ENCODE measurements at places on chromosomes 7 and 10. TPM values are rescaled to one million over a fixed set of nuclear protein-coding genes. Genes with fewer than 3 reads are reported as not detected.

GRCh38 chr7:117683430-117684175 lies 189.6 kb downstream of the CTTNBP2 start:
- DNase-seq = no peak

GRCh38 chr10:3482200-3482993 lies 302.6 kb downstream of the KLF6 start:
- DNase-seq = peak; percentile 89

- no peak for DNase-seq
These were observed 29.4 kb downstream of the AKR1B1 start for GRCh38 chr7:134429481-134429880.

DNA sequence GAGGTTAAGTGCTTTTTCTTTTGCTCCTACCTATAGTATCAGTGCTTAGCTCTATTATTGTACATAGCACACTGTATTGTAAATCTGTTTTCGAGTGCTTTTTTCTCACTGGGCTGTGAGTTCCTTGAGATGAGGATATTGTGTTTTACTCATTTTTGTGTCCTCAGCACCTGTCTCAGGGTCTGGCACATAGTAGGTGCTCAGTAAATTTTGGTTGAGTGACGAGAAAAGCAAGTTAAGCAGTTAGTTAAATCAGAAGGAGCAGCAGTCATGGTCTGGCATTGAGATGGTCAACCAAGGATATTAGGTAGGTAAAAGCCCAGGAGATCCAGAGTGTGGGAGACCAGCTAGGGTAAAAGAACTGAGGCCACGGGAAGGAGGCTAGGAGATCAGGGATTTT lies 51.2 kb downstream of the AP3M1 start:
- no peak for DNase-seq

DNA sequence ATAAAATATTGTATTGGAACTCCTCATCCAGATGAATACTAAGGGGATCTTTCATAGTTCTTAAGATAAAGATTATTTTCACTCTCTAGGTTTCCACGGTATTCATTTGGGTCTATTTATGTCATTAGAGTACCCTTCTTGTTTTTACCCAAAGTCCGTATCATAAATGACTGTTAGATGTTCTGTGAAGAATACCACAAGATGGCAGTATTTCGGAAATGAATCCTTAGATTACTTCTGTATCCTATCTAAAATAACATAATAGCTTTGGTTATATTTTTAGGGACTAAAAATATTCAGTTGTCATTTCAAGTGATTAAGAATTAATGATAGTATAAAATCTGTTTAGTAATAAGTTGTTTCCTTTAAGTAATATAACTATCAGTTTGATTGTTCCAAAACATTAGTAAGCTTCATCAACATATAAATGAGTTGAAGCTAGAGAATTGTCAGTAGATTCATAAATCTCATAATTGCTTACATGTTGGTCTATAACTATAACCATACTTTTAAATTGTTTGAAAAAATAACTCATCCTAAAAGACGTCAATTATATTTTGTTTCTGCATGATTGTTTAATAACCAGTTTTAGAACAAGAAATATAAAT lies 337.5 kb upstream of the KCND2 start:
- DNase-seq = peak; percentile 86

- no peak for DNase-seq
These were observed 250.7 kb upstream of the MYO3A start for GRCh38 chr10:25683344-25683743.

DNA sequence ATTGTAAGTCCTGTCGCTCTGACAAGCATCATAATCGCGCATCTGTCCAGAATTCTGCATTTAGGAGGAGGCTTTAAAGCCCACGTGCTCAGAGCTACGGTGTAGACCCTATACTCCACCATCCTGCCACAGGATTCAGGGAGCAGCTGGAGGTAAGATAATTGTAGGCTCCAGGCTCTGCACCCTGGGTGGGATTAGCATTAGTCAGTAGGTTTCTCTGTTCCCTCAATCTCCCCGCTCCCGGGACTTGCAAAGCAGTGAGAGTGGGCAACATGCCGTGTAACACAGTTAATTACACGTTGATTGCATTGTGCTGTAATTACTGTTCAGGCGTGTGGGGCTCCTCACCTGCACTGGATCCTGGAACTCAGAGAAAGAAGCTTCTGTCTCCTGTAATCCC lies 89.3 kb upstream of the CUX1 start:
- DNase-seq = no peak

DNA sequence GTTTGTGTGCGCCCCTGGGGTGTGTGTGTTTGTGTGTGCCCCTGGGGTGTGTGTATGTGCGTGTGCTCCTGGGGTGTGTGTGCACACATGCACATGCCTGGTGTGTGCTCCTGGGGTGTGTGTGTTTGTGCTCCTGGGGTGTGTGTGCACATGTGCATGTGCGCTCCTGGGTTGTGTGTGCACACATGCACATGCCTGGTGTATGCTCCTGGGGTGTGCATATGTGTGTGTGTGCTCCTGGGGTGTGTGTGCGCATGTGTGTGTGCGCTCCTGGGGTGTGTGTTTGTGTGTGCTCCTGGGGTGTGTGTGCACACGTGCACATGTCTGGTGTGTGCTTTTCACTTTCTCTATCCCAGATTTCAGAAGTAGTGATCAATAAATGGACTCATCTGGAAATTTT lies 321.0 kb downstream of the WDR37 start:
- no peak for DNase-seq

- DNase-seq = peak; percentile 51
These were observed 62.2 kb downstream of the CNOT4 start for GRCh38 chr7:135447748-135448147.

- DNase-seq = no peak
These were observed 44.1 kb upstream of the SLC39A12 start for GRCh38 chr10:17907641-17908040.

DNA sequence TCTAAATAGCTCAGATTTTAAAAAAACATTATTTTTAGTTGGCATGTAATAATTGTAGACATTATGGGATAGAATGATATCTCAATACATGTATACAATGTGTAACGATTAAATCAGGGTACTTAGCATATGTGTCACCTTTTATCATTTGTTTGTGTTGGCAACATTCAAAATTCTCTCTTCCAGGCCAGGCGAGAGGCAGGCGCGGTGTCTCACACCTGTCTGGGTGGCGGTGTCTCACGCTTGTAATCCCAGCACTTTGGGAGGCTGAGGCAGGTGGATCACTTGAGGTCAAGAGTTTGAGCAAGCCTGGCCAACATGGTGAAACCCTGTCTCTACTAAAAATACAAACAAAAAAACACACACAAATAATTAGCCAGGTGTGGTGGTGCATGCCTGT lies 151.7 kb downstream of the RTKN2 start:
- no peak for DNase-seq

- DNase-seq = no peak
These were observed 184.8 kb upstream of the PDE1C start for GRCh38 chr7:32255036-32255435.

GRCh38 chr10:95601116-95601719 lies 40.0 kb upstream of the SORBS1 start:
- DNase-seq = peak; percentile 87

GRCh38 chr10:113754125-113754524 lies 2.6 kb downstream of the PLEKHS1 start:
- DNase-seq = no peak

GRCh38 chr10:124013916-124014315 lies 79.5 kb downstream of the CHST15 start:
- no peak for DNase-seq

- no peak for DNase-seq
These were observed 141.1 kb upstream of the PCBD1 start for GRCh38 chr10:71029411-71029892.

DNA sequence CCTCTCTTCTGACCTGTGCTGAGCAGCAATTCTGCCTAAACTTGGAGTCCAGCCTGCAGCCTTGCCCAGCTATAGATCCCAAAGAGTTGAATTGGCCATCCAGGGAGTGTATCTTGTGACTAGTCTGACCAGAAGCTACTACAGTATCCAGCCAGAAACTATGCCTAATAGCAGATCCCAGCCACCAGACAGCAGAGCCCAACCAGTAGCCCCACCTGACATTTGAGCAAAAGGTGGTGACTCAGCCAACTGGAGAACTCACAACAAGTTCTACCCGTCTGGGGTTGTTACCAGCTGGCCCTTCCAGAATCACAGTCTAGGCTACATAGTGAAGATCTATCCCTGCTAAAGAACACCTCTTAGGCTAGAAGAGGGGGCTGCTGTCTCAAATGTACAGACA lies 315.0 kb downstream of the CRPPA start:
- DNase-seq = no peak

DNA sequence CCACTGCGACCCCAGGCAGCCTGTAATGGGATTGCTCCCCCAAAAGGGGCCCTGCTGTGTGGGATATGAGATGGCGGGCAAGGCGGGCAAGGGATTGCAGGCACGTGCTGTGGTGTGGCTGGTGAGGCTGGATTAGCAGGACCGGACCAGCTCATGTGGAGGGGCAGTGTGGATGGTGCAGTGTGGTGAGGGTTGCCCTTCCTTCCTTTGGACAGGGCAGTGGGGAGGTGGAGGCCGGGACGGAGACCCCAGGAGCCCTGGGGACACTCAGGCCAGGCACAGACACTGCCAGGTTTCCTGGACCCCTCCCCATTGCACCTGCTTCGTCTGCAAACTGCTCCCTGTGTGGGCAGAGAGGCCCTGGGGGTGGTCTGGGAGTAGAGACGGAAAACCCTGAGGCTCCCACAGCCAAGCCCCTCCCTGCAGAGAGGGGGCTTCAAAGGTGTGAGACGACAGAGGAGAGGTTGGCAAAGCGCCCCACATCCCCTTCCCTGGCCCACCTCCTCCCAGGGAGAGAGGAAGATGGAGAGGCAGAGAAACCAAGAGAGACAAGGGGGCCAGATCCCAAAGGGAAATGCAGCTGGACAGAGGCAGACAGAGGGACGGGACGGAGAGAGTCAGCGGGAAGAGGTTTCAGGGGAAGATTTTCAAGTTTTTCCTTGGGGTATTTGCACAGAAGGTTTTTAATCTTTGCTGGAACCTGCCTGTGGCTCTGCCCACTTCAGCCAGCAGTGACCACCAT lies 89.2 kb downstream of the MICALL2 start:
- no peak for DNase-seq

CDHR1 gene
- not detected for total RNA-seq

FKBP6 gene
- total RNA-seq = not detected

DOCK4 gene
- 7.6 TPM for total RNA-seq

Measured in fibroblast of the aortic adventitia (primary cell).